ENCODE measurements at places on chromosomes 1 and 21.

- DNase-seq, result no peak
Observed at GRCh38 chr21:39057121-39057520, 126.1 kb downstream of the PSMG1 start.

GRCh38 chr1:236089046-236089773, 24.3 kb upstream of the NID1 start:
- no peak for DNase-seq

DNA sequence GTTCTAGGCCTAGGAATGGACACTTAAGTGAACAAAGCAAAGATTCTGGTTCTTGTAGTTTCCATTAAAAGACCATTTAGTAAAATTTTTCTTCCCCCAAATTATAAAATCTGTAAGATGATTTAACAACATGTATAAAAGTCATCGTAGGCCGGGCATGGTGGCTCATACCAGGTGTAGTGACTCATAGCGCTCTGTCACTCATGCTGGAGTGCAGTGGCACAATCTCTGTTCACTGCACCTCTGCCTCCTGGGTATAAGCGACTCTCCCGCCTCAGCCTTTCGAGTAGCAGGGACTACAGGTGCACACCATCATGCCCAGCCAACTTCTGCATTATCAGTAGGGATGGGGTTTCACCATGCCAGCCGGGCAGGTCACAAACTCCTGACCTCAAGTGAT, 9.1 kb downstream of the ASPM start:
- DNase-seq, result no peak

- DNase-seq, result no peak
Observed at GRCh38 chr1:76285578-76286135, 211.1 kb downstream of the ST6GALNAC3 start.

DNA sequence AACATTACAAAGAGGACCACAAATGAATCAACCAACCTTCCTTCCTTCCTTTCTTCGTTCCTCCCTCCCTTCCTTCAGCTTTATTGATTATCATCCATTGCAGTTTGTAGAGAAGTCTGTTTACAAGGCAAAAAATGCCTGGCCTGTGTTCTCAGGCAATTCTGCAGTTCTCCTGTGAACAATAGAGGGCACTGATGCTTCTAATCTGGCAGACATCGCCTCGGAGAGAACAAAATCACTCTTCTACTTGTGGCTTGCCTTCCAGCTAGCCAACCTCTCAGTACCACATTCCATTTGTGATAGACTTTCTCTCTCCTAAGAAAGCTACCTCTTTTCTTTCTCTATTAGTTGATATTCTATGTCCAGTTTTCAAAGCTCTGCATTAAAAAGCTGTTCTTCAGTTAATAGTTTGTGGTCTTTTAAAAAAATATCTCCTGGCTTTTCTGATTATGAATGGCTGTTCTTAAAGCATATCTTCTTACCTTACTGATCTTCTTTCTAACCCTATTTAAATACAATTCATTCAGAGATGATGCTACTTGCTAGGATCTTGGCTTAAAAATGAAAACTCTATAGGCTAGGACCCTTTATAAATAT, 26.9 kb upstream of the ESRRG start:
- no peak for DNase-seq

DNA sequence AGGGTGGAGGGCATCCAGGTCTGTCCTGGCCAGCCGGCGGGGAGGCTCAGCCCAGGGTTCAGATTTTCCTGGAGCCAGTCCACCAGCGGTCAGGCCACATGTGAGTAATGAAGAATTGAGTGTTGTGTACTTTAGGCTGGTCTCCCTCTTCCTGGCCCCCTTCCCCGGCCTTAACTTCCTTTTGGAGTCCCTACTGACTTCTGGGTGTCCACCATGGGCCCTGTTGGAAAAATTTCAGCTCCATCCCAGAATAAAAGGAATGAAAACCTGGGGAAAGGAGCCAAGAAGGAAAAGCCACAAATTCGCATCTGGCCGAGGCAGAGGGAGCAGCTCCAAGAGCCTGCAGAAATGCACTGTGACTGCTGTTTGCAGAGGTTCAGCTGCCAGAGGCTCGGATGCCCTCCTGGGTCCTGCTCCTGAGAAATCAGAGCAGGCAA, 35.5 kb upstream of the HHAT start:
- no peak for DNase-seq

GRCh38 chr1:119621705-119622104, 26.4 kb downstream of the ZNF697 start:
- no peak for DNase-seq

GRCh38 chr1:8422510-8423268, 104.8 kb downstream of the SLC45A1 start:
- no peak for DNase-seq

DNA sequence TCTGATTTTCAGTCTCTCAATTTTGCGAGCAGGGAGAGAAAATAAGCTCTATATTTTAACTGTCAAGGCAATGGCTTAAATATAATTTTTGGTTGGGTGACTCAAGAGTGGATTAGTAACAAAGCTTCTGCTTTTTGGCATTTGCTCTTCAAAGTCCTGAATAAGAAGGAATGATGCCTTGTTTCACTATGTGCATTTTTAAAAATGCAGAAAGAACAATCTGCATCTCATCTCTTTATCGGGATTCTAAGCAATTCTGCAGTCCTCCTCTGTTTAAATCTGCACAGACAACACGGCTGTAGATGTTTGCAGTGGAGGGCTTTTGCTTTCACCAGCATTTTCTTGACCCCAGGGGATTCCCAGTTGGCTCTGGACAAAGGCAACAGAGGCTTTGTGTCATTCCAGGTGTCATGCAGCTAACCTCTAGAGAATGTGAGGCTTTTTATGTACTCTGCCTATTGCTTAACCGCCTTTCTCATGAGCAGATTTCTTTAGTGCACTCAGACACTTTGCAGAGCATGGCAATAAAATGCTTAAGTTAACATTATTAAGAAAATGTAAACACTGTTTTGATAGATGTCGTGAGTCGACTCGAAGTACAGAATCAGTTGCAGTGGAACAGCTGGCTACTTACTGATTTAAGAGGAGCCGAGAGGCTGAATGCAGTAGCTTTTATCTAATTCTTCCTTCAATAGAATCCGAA, 783.2 kb upstream of the NEGR1 start:
- DNase-seq, result no peak

GRCh38 chr1:32250893-32251716, at the start of gene LCK:
TSS of gene LCK (plus strand) at chr1:32251265. CDS start at chr1:32274330, 23,065 bp downstream.
- no peak for DNase-seq

DNA sequence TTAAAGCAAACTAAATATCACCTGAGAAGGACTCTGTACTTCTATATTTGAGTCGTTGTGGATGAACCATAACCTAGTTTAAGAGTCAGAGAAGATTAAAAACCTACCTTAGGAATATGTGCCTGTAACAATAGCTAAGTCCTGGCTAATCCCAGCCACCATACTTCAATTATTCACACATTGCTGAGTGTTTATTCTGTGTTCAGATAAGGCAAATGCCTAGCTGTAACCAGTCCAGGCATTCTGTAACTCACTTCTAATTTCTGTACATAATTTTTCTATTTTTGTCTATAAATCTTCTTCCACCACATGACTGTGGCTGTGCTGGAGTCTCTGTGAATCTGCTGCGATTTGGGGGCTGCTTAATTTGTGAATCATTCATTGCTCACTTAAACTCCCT, 441.9 kb upstream of the ADAMTS5 start:
- DNase-seq, result no peak

DNA sequence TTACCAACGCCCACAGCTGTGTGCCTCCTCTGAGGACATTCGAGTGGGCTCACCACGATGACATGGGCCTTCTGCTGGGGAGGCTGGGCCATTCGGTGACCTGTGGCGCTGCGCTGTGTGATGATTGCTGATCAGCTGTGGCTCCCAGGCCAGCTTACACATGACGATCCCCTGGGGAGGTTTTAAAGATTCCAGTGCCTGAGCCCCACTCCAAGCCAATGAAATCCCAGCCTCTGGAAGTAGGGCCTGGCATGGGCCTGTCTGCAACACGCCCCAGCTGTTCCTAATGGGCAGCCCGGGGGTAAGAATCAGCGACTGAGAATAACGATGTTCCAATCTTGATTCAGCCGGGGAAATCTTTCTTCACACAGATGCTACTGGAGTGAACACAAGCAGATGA, 153.7 kb downstream of the KCNJ6 start:
- no peak for DNase-seq

- DNase-seq, result no peak
Observed at GRCh38 chr1:116203920-116204319, 92.7 kb downstream of the MAB21L3 start.

GRCh38 chr1:224235813-224236493, 52.9 kb downstream of the DEGS1 start:
- no peak for DNase-seq

GRCh38 chr1:147252540-147252939, 10.1 kb downstream of the CHD1L start:
- no peak for DNase-seq

DNA sequence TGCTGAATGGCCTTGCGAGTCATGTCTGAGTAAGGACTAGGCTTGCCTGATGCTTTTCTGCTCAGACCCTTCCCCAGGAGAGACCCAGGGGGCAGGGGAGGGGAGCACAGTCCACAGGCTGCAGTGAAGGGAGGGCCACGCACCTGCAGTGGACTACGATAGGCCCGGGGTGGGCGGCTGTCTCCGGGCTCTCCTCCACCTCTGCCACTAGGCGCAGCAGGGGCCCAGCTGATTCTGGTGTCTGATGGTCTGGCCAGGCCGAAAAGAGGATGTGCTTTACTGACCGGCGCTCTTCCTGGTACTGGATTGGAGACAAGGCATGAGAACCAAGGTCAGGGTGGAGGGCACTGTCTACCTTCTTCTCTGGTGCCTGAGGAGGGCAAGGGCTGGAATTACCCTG, 7.9 kb upstream of the ARL8A start:
- DNase-seq, result no peak

- DNase-seq, result no peak
Observed at GRCh38 chr1:58104960-58105359, 441.6 kb downstream of the OMA1 start.

- peak; percentile 55 for DNase-seq
Observed at GRCh38 chr1:25895365-25895990, 10.7 kb downstream of the STMN1 start.

DNA sequence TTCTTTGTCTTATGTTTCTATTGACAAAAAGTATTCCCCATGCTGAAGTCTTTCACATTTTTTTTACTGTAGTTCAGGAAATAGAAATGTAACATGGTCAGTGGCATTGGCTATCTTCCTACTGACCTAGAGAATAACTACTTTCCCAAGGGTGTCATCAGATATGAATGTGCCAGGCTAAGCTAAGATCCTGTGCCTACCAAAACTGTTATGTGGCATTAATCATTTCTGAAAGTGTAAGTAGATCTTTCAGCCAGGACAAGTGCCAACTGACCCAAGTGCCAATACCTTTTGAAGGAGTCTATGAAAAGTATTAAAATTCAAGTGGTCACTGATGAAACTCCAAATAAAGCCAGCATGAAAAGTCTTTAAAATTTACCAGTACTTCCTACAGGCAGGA, 165.3 kb downstream of the TNFSF18 start:
- DNase-seq, result no peak

DNA sequence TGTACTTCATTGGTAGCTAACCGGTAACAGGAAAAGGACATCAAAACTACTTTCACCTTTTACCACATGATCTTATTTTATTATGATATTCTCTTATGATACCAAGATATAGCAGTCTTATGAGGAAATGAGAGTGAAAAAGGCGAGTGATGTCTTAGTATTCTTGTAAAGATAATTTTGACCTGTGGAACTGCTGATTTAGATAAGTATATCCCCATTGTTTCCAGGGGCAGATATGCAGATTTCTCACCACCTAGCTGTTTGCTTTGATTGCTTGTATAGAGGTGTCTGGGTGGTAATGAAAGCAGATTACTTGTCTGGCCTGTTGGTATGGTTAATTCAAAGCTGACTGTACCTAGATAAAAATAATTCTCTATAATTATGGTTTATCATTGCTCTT, 53.1 kb downstream of the SYNJ1 start:
- no peak for DNase-seq

DNA sequence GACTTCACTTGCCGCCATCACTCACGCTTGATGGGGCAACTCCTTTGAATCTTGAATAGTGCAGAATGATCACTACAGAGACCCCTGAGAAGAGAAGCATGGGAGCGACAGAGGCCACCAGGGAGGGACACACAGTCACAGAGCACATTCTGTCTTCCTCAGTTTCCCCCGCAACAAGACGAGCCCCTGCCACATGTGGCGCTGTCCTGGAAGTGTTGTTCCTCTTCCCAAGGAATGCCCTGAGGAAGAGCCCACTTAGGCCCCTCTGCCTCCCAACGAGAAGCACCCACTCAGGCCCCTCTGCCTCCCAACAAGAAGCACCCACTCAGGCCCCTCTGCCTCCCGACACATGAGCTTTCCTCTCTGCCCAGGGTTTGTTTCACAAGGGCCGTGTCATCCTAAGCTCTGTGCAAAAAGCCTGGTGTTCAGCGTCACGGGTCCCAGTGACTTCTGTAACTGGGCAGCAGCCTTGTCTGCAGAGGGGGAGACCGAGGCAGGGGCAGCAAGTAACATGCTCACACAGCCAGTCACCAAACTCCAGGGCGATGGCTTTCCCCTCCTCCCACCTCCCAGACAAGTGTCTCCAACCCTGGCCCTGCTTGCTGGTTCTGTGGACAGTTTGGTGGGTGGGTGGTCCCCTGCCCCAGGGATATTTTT, 19.8 kb downstream of the SLC37A1 start:
- no peak for DNase-seq

DNA sequence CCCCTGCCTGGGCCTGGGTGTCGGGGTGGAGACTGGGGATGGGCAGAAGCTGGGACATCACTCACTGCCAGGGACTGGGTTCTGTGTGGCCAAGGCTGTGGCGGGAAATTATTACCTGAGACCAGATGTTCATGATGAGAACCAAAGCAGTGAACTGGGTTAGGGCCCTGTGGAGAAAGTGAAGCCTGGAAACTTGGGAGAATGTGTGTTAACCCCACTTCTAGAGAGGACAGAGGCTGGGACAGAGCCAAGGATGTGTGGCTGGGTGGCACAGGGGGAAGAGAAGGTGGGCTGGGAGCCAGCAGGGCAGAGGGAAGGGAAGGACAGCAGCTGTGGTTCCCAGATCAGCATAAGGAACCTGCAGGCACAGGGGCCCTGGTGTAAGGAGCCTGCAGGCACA, 31.3 kb downstream of the CNIH3 start:
- DNase-seq, result no peak

GRCh38 chr21:19692231-19692630, 1288.6 kb upstream of the TMPRSS15 start:
- no peak for DNase-seq

GRCh38 chr1:216937491-216937890, 214.3 kb upstream of the ESRRG start:
- no peak for DNase-seq
